ENCODE measurements at places on chromosomes 5 and 9.

GRCh38 chr5:10481241-10481935 lies 39.7 kb downstream of the ROPN1L start:
- DNase-seq, result no peak

GRCh38 chr5:133336121-133336968 lies 276.0 kb downstream of the FSTL4 start:
- DNase-seq, result no peak

DNA sequence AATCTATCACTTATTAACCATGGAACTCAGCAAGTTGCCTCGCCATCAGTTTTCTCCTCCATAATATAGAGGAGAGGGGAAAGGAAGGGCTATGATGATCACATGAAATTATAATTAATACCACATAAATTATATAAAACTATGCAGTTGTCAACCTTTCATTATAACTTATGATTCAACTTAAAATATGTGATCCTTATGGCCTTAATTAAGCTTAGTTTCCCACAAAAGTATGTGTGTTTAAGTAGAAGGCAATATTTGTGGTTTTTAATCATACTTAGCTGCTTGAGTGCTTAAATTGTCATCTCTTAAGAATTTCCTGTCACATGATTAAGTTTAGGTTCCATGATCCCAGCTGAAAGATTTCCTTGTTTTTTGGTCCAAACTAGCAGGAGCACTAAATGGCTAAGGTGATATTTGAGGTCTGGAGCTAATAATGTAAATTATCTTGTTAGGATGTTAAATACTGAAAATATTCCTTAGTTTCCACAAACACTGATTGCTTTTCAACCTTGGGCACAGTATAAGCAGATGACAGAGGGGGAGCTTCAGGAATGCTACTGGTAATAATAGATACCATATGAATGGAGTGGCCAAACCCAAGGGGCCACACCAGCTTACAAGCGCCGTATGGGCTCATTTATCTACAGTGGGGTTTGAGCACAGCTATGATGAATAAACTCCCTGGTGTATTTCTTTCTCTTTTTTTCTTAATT lies 26.4 kb upstream of the F2R start:
- no peak for DNase-seq

DNA sequence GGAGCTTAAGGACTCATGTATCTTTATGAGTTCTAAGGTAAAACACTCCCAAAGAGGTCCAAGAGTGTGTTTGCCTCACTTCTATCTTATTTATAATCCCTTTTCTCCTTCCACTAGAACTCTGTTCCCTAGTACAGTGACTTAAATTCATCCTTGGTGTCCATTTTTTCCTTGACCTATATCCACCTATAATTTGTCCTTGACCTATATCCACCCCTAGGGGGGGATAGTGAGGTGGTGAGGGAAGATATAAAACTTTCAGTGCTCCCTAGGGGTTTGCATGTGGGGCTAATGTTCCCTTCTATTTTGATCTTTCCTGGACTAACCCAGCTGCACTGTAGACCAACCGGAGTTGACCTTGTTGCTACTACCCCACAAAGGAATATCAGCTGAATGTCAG lies 83.5 kb upstream of the GNAQ start:
- DNase-seq, result no peak

- no peak for DNase-seq
Observed at GRCh38 chr5:168822745-168823281, 243.6 kb upstream of the PANK3 start.

DNA sequence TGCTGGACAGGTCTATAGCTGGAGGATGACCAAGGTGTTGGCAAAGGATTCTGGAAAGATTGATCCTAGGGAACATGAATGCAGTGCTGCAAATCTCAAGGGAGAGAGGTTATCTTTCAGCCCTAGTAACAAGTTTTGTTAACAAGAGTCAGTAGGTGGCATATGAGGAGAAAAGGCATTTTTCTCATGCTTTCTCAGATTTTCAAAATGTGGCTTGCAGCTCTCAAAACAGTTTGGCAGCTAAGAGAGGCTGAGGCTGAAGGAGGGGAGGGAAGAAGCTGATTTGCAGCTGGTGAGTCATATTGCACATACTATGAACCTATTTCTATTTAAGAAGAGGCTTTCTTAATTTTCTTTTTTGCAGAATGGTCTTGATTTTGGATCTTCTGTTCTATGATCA lies 64.3 kb upstream of the PCA3 start:
- DNase-seq, result no peak

- DNase-seq, result no peak
Observed at GRCh38 chr9:113646946-113647914, 183.7 kb downstream of the RGS3 start.

- no peak for DNase-seq
Observed at GRCh38 chr5:153463806-153464205, 26.7 kb upstream of the GRIA1 start.

DNA sequence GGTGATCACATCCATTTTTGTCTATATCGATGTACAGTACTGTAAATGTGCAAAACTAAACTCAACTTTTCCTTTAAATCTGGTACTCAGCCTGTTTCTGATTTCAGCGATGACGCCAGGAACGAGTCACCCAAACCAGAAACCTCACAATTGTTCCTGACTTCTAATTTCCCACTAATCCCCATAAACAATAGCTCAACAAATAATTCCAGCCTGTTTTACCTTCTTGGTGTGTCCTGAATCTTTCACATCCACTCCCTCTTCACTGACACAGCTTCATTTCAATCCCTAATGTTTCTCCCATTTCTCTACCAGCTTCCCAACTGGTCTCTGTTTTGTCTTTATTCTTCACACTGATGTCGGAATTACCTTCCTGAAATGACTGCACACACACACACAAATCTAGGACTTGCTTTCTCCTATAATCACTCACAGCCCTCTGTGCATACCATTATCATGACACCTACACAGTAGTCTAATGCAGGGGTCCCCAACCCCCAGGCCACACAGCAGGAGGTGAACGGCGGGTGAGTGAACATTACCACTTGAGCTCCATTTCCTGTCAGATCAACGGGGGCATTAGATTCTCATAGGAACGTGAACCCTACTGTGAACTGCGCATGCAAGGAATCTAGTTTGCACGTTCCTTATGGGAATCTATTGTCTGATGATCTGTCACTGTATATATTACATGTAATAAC lies 97.8 kb upstream of the SLC30A5 start:
- DNase-seq, result no peak

- DNase-seq, result no peak
Observed at GRCh38 chr9:10032166-10032565, 580.6 kb downstream of the PTPRD start.

DNA sequence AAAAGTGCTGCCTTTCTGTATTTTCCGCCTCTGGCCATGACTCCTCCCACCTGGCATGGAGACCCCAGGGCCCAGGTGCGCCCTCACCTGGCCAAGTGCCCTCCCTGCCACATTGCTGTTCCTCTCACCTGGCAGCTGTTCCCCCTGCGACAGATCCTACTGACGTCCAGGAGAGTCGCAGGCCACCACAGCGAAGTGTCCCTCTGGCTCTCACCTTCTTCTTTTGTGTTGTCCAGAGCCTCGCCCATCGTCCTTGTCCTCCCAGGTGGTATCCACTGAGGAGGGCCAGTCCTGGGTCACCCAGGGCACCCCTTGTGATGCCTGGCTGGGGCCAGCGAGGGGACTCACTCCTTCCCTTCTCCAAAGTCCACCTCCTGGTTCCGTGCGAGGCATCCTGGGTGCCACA lies 2.6 kb downstream of the NKD2 start:
- DNase-seq, result no peak

DNA sequence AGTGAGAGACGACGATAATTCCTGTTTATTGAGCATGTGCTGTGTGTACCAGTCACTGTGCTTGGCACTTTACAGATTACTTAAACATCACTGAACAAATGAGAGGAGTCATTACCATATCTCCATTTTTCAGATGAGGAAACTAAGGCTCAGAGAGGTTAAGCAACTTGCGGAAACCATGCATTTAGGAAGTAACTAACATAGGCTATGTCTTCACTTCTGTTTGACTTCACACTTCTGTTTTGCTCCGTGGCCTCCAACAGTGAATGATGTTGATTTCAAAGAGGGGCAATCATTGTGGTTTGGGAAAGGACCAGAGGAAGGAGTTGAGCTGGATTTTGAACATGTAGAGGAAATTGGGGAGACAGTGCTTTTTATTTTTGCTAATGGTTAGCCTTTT lies 16.7 kb downstream of the GCNT1 start:
- DNase-seq, result no peak

GRCh38 chr9:78493166-78493742 lies 196.3 kb downstream of the PSAT1 start:
- DNase-seq, result no peak

DNA sequence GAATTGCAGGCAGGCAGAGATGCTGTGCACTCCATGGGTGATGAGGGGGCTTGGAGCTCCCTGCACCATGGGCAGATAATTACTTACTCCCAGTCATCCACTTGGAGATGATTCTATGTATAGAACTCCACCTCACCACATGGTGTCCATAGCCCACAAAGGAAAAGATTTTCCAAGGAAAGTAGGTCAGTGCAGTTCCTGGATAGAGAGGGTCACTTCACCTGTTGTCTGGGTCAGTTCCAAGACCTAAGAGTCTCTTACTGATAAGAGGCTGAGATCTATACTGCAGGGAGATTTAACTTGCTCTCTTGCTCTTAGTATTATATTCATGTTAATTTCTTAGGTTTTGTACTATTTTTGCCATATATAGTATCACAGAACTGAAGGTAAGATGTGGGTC lies 113.9 kb upstream of the BRINP1 start:
- no peak for DNase-seq

DNA sequence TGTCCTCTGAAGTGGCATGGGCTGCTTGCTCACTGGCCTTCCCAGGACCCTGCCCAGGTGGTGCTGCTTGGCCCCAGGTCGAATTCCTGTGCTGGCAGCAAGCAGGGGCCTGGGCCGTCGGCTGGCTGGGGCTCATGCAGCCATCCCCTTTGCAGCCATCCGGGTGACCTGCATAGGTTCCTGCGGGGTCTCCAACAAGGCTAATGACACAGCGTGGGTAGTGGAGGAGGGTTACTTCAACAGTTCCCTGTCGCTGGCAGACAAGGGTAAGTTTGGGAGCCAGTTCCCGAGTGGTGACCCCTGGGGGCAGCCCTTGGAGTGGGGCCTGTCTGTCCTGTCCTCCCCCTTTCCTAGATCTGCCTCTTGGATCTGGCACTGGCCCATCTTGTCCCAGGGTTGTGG lies 6.1 kb upstream of the EHMT1 start:
- DNase-seq, result no peak

DNA sequence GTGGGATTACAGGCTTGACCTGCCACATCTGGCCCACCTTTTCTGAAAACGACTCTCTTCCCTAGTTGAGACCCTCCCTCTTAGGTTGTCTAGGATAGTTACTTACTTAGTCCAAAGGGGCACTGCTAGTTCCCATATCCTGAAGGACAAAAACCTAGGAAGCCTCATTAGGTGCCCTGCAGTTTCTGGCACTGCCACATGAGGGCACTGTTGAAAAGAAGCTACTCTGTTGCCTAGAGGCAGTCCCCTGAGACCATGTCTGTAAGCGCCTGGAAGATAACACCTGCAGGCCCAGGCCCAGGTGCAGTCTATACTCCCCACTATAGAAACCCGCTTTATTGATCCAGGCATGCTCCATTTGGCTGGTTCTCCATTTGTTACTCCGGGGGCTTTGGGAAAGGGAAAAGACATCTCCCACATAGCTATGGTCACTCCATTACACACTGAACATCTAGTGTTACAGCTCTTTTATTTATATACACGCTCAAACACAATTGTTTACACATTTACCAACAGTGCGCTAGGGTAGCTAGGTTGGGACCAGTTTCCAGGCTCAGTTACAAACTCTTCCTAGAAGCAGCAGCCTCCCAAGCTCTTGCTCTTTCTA lies 73.4 kb upstream of the PPARGC1B start:
- DNase-seq, result no peak

Data from T-helper 1 cell (primary cell).